ENCODE measurements at places on chromosomes 11 and 22. TPM values are rescaled to one million over a fixed set of nuclear protein-coding genes. Genes with fewer than 3 reads are reported as not detected.

DNA sequence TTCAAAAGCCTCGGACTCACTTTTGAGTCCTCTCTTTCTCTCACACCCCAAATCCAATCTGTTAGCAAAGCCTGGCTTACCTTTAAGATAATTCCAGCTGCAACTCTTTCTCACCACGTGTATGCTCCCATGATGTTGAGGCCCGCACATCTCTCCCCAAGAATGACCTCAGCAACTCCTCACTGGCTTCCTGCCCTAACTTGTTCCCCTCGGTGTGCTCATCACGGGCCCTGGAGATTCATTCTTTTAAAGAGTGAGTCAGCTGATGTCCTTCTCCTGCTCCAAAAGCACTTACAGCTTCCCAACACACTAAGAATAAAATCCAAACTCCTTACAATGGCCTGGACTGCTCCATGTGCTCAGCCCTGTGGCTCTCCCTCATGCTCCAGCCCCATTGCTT is 1041.3 kb downstream of the OPCML start:
- H3K4me1 ChIP-seq = no peaks in the 10 kb centered on the region
- H3K36me3 ChIP-seq = no peaks in the 10 kb centered on the region
- H3K27me3 ChIP-seq = no peaks in the 10 kb centered on the region
- no peak overlapping the region for H3K27ac ChIP-seq
- DNase-seq = no peak

- no peak overlapping the region for H3K27ac ChIP-seq
- no peak overlapping the region for H3K4me3 ChIP-seq
- H3K36me3 ChIP-seq = no peaks in the 10 kb centered on the region
- peak; percentile 43 for DNase-seq
Observed at GRCh38 chr11:94602430-94603372, 35.5 kb downstream of the PIWIL4 start.

The TBC1D22A gene
- 28.7 TPM for total RNA-seq

DNA sequence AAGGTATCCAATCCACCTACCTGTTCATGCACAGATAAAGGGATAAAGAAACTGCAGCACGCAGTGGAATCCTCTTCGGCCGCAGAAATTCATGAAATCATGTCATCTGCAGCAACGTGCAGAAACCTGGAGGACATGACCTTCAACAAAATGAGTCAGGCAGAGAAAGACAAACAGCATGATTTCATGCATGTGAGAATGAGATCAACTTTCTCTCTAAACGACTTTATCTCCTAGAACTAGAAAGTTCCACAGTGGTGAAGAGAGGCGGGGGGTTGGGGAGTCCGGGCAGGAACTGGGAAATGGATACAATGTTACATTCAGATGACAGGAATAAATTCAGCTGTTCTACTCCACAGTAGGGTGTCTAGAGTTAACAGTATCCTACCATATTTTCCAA is 9.9 kb downstream of the RGL4 start:
- H3K36me3 ChIP-seq = no peaks in the 10 kb centered on the region
- H3K27me3 ChIP-seq = no peaks in the 10 kb centered on the region
- no peak overlapping the region for H3K4me3 ChIP-seq
- no peak overlapping the region for H3K27ac ChIP-seq
- no peak for DNase-seq

DNA sequence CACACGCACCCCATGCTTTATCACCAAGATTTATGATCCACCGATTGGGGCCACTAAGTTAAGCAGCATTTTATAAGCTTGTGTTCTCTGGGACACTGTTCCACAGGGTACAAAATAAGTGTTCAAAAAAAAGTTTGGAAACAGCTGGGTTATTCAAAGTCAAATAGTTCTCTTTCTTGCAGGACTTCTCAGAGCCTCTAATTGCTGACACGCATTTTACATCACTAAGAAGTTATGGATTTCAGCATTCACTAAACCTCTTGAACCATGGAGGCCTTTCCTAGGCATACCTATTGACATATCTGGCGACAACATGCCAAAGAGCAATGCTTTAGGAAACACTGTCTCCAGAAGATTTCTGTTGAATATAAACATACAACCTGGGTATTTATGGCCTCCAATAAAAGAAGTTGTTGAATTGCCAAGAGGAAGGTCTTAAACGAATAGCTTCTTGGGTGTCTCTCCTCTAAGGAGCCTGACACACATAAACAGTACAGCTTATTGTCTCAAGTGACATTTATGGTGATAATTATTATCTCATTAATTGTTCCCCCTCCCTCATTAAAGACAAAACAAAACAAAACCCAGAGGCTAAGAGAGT is 147.1 kb upstream of the ARHGAP20 start:
- no peak overlapping the region for H3K4me3 ChIP-seq
- H3K27ac ChIP-seq = no peak overlapping the region
- H3K4me1 ChIP-seq = no peaks in the 10 kb centered on the region
- DNase-seq = no peak
- no peaks in the 10 kb centered on the region for H3K36me3 ChIP-seq
- no peaks in the 10 kb centered on the region for H3K27me3 ChIP-seq

The SLC22A8 gene
- total RNA-seq = not detected

The NRGN gene
- total RNA-seq = 5.7 TPM

- DNase-seq = peak; percentile 28
- 0 out of 2 replicates have a peak, but pooled peaks cover 3% of the 10 kb centered on the region for H3K4me1 ChIP-seq
- H3K36me3 ChIP-seq = no peaks in the 10 kb centered on the region
- H3K27me3 ChIP-seq = no peaks in the 10 kb centered on the region
- H3K27ac ChIP-seq = no peak overlapping the region
Observed at GRCh38 chr11:7892059-7892699, 38.9 kb downstream of the OR10A6 start.

DNA sequence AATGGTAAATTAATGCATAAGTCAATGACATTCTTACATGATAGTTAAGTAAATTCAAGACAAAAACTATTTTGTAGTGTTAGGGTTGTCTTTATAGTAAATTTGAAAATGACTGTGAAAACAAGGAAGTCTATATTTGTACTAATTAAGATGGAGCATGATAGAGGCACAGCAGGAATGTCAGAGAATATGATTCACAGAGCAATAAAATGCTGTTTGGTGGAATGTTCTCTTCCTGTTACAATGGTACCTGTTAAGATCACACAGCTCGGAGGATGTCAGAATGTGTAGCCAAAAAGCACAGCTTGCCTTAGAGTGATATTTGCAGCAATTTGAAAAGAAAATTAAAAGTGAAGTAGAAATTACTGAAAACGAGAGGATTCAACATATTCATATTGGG is 2339.7 kb upstream of the RAG2 start:
- no peaks in the 10 kb centered on the region for H3K36me3 ChIP-seq
- no peak for DNase-seq
- H3K4me3 ChIP-seq = no peak overlapping the region
- no peaks in the 10 kb centered on the region for H3K4me1 ChIP-seq
- no peak overlapping the region for H3K27ac ChIP-seq

The LTO1 gene
- 28.7 TPM for total RNA-seq

GRCh38 chr22:46551996-46552395 is 14.6 kb upstream of the CELSR1 start:
- no peaks in the 10 kb centered on the region for H3K36me3 ChIP-seq
- H3K27me3 ChIP-seq = no peaks in the 10 kb centered on the region
- peaks cover 10% of the 10 kb centered on the region for H3K4me1 ChIP-seq

The KRTAP5-11 gene
- not detected for total RNA-seq

The MB gene
- total RNA-seq = 17.3 TPM

The TEAD1 gene
- total RNA-seq = 102 TPM

DNA sequence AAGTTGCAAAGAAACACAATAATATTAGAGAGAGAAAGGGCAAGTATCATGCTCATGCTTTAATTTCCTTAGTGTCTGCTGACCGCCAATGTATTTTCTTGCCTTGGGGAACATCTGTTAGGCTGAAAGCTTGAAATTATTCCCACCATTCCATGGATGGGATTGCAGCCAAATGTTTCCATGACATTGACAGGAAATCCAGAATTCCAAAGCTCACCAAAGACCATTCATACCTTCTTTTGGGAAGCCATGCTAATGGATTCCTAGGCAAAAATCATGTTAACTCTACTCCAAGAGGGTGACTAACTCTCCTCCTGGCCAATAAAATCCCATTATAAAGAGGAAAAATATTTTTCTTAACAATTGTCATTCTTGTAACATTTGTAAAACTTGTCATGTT is 661.4 kb upstream of the FAT3 start:
- no peaks in the 10 kb centered on the region for H3K4me1 ChIP-seq
- H3K36me3 ChIP-seq = no peaks in the 10 kb centered on the region
- no peaks in the 10 kb centered on the region for H3K27me3 ChIP-seq
- H3K4me3 ChIP-seq = no peak overlapping the region

The CSRP3 gene
- total RNA-seq = not detected

GRCh38 chr22:30266445-30267381 is at the start of gene OSM:
Gene OSM, minus strand, starts transcription at chr22:30266851. Its CDS starts 52 bp downstream, at chr22:30266799.
- no peak for DNase-seq
- H3K4me1 ChIP-seq = peaks cover 2% of the 10 kb centered on the region
- no peaks in the 10 kb centered on the region for H3K36me3 ChIP-seq
- no peaks in the 10 kb centered on the region for H3K27me3 ChIP-seq

- no peak for DNase-seq
- no peaks in the 10 kb centered on the region for H3K36me3 ChIP-seq
- H3K27me3 ChIP-seq = peaks cover 9% of the 10 kb centered on the region
- H3K27ac ChIP-seq = no peak overlapping the region
- H3K4me3 ChIP-seq = no peak overlapping the region
- no peaks in the 10 kb centered on the region for H3K4me1 ChIP-seq
Observed at GRCh38 chr11:102763440-102763839, 17.0 kb downstream of the MMP10 start.

- H3K4me1 ChIP-seq = peaks cover 6% of the 10 kb centered on the region
- H3K27me3 ChIP-seq = peaks cover 33% of the 10 kb centered on the region
- H3K36me3 ChIP-seq = no peaks in the 10 kb centered on the region
- H3K4me3 ChIP-seq = no peak overlapping the region
- no peak for DNase-seq
Observed at GRCh38 chr11:93653571-93653970, 7.9 kb upstream of the CEP295 start.

The SUSD2 gene
- 10.6 TPM for total RNA-seq

GRCh38 chr11:40291329-40291728 is 1168.1 kb downstream of the LRRC4C start:
- no peak overlapping the region for H3K4me3 ChIP-seq
- DNase-seq = no peak
- H3K4me1 ChIP-seq = no peaks in the 10 kb centered on the region
- H3K27me3 ChIP-seq = peaks cover 4% of the 10 kb centered on the region

DNA sequence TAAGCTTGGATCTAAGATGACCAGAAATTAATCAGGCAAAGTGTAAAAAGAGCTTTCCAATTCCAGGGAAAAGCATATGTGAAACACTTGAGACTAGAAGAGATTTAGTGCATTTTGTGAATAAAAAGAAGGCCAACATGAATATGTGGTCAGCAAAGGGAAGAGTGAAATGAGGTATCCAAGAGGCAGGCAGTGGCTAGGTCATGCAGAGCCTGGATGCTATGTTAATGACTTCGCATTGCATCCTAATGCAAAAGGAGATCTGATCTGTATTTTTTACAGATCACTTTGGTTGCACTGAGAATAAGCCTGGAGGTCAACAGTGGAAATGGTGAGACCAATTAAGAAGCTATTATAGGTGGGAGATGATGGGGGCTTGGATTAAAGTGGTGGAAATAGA is 641.3 kb upstream of the CCDC90B start:
- no peak overlapping the region for H3K27ac ChIP-seq
- H3K4me3 ChIP-seq = no peak overlapping the region
- H3K4me1 ChIP-seq = no peaks in the 10 kb centered on the region
- no peak for DNase-seq
- H3K27me3 ChIP-seq = no peaks in the 10 kb centered on the region
- no peaks in the 10 kb centered on the region for H3K36me3 ChIP-seq

- no peaks in the 10 kb centered on the region for H3K27me3 ChIP-seq
- H3K4me1 ChIP-seq = no peaks in the 10 kb centered on the region
- DNase-seq = no peak
- no peak overlapping the region for H3K4me3 ChIP-seq
Observed at GRCh38 chr22:24459911-24460310, 32.5 kb downstream of the ADORA2A start.

GRCh38 chr22:42365942-42366695 is 66.1 kb downstream of the NFAM1 start:
- no peak overlapping the region for H3K27ac ChIP-seq
- no peak overlapping the region for H3K4me3 ChIP-seq
- H3K4me1 ChIP-seq = peaks cover 23% of the 10 kb centered on the region

The CECR2 gene
- 3.6 TPM for total RNA-seq

DNA sequence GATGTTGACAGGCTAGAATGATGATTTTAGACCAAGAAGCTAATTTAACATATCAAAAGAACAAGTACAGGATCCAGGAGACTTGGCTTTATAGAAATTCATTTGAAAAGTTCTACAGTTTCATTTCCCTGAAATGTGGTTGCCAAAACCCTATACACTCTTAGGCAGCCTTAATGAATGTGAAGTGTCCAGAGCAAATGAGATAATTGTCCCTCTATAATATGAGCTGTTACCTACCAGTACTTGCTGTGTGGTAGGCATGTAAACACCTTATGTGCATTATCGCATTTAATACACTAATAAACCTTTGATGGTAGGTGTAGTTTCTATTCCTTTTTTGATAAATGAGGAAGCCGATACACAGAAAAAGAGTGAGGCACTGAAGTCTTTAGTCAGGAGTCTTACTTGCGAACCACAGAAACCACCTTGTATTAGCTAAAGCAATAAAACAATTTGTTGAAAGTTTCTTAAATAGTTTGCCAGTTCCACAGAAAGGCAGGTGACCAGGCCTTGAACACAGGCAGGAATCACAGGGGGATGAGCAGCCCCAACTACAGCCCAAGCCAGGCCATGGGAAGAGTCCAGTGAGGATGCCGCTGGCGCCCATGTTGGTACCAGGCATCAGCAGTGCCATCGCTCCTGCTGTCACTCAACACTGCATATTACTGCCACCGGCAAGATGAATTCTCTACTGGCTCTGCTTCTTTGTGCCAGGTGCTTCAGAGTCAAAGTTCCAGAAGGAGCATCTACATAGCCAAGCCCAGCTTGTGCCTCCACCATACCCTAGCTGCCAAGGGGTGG is 81.7 kb downstream of the SWAP70 start:
- peaks cover 23% of the 10 kb centered on the region for H3K36me3 ChIP-seq
- H3K27ac ChIP-seq = no peak overlapping the region
- DNase-seq = no peak
- H3K27me3 ChIP-seq = no peaks in the 10 kb centered on the region
- peaks cover 13% of the 10 kb centered on the region for H3K4me1 ChIP-seq

DNA sequence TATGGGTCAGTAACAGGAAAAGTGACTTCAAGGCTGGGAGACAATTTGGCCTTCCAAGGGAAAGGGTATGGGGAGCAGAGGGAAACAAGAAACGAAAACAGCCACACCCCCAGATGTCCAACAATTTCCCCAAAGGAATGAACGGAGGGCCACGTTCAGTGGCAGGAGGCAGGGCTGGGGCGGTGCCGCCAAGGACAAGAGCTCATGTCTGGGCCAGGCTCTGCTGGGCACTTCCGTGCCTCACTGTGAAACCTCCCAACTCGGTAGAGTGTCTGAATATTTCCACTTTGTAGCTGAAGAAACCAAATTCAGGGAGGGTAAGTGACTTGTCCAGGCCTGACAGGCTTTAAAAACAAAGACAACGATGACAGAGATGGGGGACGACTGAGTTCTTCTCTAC is 11.9 kb downstream of the IFT27 start:
- H3K36me3 ChIP-seq = no peaks in the 10 kb centered on the region
- no peaks in the 10 kb centered on the region for H3K4me1 ChIP-seq
- H3K27me3 ChIP-seq = no peaks in the 10 kb centered on the region
- DNase-seq = no peak

The CASP12 gene
- not detected for total RNA-seq
